ENCODE measurements at places on chromosomes 3 and 15. TPM values are rescaled to one million over a fixed set of nuclear protein-coding genes. Genes with fewer than 3 reads are reported as not detected.

SGO1 gene
- 18.9 TPM for total RNA-seq

UROC1 gene
- total RNA-seq: not detected

RAB8B gene
- total RNA-seq: 18.9 TPM

NEK10 gene
- 0.48 TPM for total RNA-seq

SEMA3G gene
- 0.21 TPM for total RNA-seq

ZNF860 gene
- 7.9 TPM for total RNA-seq

ALDH1A2 gene
- 1.9 TPM for total RNA-seq

IMP3 gene
- 91.3 TPM for total RNA-seq

IGF2BP2 gene
- total RNA-seq: 165 TPM

DHX36 gene
- 62.2 TPM for total RNA-seq

HACL1 gene
- total RNA-seq: 18.4 TPM

SLC41A3 gene
- 29.4 TPM for total RNA-seq

ATP2C1 gene
- 82.3 TPM for total RNA-seq

RTP2 gene
- not detected for total RNA-seq
